Kidney capillary endothelial cell (primary cell): ENCODE measurements at places on chromosomes 16 and 17.

DNA sequence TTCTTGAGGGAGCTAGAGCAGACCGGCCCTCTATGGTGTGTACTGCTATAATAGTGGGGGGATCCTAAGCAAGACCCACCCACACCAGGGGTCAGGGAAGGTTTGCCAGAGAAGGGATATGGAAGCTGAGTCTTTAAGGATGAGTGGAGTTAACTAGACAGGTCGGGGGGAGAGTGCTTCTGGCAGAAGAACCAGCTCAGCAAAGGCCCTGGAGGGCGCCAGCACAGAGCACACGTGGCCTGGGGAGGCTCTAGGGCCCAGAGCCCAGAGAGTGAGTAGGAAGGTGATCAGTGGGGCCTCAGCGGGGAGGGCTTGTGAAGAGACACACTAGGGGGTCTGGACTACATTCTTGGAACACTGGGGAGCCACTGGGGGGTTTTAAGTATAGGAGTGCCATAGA, 21.1 kb downstream of the NGFR start:
- DNase-seq = no peak

GRCh38 chr17:157901-158300, 20.5 kb downstream of the SCGB1C2 start:
- DNase-seq = no peak

GRCh38 chr17:70060415-70060814, 14.6 kb upstream of the KCNJ16 start:
- DNase-seq = no peak

GRCh38 chr16:89052890-89053724, 40.5 kb upstream of the ACSF3 start:
- no peak for DNase-seq

DNA sequence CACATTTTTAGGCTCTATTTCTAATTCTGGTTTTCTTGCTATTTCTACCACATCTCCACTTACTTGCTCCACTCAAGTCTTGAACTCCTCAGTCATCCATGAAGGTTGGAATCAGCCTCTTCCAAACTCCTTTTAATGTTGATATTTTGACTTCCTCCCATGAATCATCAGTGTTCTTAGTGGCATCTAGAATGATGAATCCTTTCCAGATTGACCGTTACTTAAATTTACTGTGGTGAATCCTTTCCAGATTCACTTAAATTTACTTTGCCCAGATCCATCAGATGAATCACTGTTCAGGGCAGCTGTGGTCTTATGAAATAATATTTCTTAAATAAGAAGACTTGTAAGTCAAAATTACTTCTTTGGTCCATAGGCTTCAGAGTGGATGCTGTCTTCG, 32.4 kb downstream of the CLTC start:
- DNase-seq = no peak

DNA sequence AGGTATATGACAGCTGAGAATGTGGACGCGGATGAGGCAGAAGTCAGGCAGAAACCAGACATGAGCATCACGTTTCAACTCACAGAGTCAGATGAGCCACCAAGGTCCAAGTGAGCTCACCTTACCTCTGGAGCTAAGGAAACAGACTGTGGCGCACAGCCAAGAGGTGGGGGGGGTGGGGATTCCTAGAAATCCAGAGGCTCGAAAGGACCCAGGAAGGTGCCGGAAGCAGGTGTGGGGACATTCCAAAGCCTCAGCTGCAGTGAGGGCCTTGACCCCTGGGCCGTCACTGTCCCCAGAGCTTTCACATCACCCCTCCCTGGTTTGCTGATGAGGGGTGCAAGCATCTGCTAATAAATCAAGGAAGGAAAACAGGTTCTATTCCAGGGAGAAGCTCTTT, 29.3 kb upstream of the RCVRN start:
- no peak for DNase-seq

- no peak for DNase-seq
These were observed 88.2 kb downstream of the IRF8 start for GRCh38 chr16:85986931-85987749.

GRCh38 chr17:76009969-76010661, 9.5 kb downstream of the CDK3 start:
- no peak for DNase-seq

GRCh38 chr16:85395207-85395912, 217.8 kb upstream of the GSE1 start:
- DNase-seq = peak; percentile 92

DNA sequence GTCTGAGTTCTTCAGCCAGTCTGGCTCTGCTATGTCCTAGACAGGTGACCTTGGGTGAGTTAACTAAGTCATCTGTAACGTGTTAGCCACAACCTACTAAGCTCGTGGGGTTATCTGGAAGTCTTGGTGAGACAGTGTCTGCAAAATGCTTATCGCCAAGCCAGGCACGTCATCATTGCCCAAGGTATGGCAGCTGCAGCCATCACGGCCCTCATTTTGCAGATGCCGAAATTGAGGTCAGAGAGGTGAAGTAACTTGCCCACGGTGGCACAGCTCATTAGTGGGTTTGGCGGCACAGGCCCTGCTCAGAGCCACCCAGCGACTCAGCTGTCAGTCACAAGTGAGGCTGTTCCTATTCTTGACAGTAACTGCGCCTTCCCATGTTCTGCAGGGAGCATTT, 79.8 kb downstream of the CMIP start:
- no peak for DNase-seq

- no peak for DNase-seq
These were observed 19.5 kb upstream of the CYLD start for GRCh38 chr16:50722405-50722737.

- DNase-seq = peak; percentile 14
These were observed 508 bp downstream of the FLCN start for GRCh38 chr17:17236295-17237025.
